ENCODE measurements at places on chromosomes 1 and 21.

DNA sequence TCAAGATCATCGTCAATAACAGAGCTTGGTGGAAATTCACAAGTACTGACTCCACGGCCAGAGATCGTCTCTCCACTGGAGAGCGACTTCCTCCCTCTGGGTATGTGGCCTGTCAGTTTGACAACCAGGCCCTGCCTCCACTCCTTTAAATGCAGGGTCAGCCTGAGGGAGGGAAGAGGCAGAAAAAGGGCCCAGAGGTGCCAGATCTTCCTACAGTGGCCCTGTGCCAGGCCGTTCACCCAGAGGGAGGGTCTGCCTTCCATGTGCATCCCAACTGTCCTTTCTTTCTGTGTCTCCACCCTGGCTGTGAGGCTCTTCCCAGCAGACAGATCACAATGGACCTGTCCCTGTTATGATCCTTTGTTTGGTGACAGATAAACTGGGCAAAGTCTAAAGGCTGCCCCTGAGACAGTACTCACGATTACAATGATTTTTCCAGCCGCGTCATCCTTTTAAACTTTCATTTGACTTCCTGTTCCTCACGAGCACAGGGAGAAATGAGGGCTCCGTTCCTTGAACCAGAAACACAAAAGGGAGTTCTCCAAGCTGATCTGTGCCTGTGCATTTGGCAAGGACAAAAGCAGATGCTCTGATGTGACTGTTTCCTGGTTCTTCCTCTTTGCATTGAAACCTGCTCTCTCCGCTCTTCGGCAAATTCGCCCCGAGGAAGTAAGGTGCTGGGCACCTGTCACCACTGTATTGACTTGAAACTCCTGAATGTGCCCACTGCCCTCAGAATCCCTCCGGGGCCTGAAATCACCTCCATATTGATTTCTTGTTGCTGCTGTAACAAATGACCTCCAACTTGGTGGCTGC is 126.7 kb downstream of the PGBD5 start:
- DNase-seq: no peak

- DNase-seq: no peak
Observed at GRCh38 chr1:219405531-219406331, 207.2 kb downstream of the ZC3H11B start.

DNA sequence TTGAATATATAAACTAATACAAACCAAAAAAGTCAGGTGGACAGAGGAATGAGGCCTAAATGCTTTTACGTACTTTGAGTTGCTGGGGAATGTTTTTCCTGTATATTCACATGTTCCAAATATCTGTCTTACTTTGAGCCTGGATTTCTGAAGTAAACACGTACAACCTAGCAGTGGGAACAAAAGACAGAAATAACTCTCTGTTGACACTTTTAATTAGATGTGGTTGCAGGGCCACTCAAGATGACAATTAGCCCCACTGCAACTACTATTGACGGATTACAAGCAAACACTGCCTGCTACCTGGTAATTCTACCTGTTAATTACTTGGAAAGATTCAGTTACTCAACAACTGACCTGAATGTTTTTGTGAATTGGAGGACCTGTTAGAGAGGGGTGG is 196.9 kb downstream of the TTLL7 start:
- no peak for DNase-seq

- DNase-seq: no peak
Observed at GRCh38 chr1:86998727-86999126, 84.3 kb downstream of the HS2ST1 start.

GRCh38 chr1:57404884-57405283 is 19.0 kb downstream of the DAB1 start:
- no peak for DNase-seq

DNA sequence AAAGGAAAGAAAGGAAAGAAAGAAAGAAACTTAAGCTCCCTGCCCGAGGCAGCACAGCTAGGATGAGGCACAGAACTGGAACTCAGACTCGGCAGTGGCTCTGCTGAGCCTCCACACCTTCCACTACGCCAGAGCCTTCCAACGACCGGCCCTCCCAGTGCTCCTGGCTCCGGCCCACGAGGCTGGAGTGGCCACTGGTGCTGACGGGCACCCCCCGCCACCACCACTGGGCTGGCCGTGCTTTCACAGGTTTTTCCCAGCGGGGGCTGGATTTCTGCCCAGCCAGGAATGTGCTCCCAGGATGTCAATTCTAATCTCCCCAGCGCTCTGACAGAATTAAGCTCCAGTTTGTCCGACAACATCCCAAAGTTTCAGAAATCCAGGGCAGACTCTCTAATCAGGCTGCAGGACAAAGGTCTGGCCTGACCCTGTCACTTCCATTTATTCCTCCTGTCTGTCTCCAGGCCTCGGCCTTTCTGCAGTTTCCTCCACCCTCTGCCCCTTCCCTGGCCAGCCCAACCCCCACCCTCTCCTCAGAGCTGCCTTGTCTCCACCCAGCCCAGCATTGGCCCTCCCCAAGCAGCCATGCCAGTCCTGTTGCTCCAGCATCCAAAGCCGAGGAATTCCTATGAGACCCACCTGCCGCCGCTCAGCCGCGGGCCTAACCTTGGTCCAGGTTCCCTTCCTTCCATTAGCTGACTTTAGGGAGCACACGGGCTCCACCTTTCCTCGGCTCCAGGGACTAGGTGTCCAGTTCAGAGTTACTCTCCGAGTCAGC is 81.9 kb downstream of the CASZ1 start:
- no peak for DNase-seq

GRCh38 chr21:17947531-17947930 is 128.4 kb upstream of the C21orf91 start:
- DNase-seq: no peak

- DNase-seq: no peak
Observed at GRCh38 chr1:4115191-4115900, 215.3 kb upstream of the C1orf174 start.

DNA sequence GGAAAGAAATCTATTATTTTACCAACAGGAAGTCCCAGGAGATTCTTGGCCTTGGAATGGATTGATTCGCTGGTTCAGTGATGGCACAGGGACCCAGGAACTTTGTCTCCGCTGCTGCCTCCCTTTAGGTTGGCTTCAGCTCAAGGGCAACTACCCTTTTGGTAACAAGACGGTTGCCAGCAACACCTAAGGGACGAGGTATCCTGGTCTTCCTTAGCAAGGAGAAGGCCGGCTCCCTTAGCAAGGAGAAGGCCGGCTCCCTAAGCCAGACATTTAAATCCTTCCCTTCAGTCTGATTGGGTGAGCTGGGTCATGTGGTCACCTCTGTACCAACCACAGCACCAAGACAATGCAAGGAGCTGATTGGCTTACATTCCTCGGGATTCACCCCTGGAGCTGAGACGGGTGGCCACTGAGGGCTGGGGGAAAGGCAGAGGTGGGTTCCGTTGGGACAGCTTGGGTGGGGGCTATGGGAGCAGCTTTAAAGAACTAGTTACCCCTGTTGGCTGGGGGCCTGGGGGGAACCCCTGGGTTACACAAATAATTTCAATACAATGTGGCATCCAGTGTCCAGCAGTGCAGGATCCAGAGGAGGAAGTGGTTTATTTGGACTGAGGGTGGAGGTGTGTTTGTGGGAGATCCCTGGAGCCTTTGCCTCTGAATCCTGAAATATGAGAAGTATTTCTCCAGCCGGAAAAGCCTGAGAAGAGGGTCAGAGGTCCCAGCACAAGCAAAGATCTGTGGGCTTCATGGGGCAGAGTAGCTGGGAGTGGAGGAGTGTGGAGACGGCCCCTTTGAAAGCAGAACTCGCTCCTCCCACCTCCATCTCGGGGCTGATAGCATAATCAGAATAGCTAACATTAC is 20.7 kb upstream of the CLIC4 start:
- DNase-seq: no peak

DNA sequence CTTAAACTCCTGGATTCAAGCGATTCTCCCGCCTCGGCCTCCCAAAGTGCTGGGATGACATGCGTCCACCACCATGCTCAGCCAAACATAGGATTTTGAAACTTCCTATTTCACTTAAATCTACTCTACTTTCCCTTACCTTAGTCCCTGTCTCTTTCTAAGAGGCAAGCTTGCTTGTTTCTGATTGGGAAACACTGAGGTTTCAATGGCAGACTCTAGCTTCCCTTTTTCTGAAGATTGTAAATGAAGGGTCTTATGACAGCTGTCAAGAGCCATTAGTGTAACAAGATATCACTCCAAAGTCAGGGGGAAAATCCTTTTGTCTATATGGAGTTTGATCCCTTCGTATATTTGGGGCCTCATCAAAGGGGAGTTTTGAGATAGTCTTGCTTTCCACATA is 23.5 kb upstream of the LMO4 start:
- no peak for DNase-seq

- DNase-seq: no peak
Observed at GRCh38 chr1:172670316-172670715, 11.4 kb downstream of the FASLG start.

GRCh38 chr1:214966346-214966745 is 116.2 kb upstream of the KCNK2 start:
- no peak for DNase-seq

- no peak for DNase-seq
Observed at GRCh38 chr1:154866257-154867063, 3.6 kb downstream of the KCNN3 start.

DNA sequence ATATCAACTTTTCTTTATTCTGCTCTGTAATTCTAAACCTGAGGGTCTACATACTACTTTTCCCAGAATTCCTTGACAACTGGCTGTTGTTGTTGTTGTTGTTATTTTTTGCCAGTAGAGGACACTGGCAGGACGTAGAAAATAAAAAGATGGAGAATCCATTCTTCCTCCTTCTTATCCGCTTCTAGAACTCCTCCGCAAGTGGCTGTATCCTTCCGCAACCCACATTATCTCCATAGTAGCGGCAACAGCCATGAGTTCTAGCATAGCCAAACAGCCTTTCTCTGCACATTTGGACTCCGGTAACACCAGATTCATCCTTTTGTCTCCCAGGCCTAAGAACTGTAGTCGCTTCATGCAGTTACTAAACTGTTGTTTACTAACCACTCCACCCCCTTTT is 91.1 kb upstream of the CACHD1 start:
- DNase-seq: no peak

- DNase-seq: no peak
Observed at GRCh38 chr1:156957634-156958033, 37.2 kb downstream of the LRRC71 start.

DNA sequence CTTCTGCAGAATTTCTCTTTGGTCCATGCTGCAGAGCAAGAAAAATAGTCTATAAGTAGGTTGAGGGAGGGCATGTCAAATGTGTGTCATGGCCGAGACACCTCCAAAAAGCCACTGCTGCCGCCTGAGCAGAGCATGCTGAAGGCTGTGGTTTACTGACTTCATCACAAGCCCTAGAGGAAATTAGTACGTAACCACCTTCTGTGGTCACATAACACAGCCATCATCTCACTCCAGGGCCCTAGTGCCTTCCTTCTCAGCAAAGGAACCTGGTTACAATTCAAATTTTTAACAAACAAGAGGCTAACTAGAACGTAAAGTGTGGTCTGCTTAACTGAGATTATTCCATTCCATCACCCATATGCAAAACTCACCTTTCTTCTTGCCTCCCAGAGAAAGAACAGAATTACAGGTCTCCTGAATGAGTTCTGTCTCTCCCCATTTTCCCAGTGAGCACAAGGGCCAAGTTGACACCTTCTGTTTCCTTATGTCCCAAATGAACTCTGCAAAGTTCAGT is at the start of gene PTPN22:
PTPN22 (minus strand) TSS at position 116 of the 517 bp plus-strand sequence.
- peak; percentile 54 for DNase-seq

DNA sequence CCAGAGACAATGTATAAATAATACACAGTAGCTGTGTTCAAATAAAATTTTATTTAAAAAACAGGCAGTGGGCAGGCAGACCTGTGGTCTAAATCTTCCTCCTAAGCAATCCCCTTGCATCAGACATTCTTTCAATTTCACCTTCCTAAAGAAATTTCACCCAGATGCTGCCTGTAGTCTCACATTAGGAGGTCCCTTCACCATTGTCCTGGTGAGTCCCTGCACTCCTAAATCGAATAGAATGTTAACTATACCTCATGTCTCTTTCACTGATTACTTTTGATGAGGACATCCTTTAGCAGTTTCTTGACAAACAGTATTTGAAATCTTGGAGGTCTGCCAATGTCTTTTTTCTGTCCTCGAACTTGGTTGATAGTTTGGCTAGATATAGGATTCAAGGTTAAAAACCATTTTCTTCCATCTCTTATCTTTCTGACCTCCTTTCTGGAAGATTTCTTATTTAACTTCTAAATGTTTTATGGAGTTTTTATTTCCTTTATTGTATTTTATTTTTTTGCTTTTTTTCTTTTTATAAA is 77.5 kb downstream of the LPGAT1 start:
- DNase-seq: no peak

DNA sequence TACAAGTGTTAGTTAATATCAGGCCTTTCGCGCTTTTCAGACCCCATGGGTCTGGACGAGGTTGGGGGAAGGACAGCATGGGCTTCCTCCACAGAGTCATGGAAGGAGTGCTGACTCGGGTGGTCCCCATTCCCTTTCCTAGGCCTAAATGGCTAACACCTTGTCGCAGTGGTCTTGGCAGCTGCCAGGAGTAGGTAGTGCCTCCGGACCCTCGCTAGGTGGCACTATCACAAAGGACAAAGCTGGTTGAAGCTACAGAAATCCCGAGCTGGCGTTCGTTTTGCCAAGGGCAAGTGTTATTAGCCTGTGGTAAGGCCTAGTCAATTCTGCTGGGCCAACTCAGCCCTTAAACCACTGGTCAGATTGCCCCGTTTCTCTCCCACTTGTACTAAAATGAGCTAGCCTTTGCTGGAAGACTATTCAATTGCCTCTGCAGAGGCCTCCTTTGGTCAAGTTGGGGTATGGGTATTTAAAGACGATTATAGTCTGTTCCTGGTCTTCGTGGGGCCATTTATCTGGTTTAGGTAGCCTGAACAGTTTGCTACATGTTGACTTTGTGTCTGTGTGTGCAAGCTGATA is 1.1 kb upstream of the UBE2Q1 start:
- DNase-seq: peak; percentile 62

DNA sequence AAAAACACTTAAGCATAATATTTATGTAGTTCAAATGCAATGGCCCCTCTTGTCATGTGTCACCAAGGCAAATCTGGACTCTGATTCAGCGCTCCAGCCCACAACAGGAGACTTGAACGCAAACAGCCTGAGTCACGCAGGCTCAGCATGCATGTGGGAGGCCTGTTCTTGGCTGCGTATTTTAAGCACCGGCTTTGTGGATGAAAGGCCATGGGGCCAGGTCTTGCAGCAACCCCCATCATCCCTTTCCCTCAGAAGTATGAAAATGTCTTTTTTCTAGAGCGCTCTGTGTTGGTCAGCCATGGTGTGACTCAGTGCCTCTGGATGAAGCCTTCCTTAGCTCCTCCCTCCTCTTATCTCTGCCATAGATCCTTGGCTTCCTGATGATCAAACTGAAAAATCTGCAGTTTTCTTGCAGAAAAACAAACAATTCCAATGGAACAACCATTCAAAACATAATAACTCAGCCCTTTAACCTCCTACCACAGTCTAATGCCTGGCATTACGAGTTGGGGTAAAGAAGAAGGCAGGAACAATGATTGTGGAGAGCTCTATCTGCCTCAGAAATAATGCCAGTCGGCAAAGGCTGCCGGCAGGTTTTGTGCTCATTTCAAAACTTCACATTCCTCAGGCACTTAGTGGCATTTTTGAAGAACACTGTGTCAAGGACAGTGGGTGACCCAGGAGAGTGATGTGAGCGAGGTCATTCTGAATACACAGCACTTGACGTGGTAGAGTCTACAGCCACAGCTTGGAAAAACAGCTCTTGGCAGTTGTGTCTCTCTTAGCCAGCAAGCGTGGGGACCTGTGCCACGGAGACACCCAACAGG is 167.5 kb downstream of the CLIC6 start:
- no peak for DNase-seq
